ENCODE measurements at places on chromosomes 12 and 14.

GRCh38 chr14:30211326-30211725 lies 283.7 kb upstream of the PRKD1 start:
- no peak for DNase-seq

DNA sequence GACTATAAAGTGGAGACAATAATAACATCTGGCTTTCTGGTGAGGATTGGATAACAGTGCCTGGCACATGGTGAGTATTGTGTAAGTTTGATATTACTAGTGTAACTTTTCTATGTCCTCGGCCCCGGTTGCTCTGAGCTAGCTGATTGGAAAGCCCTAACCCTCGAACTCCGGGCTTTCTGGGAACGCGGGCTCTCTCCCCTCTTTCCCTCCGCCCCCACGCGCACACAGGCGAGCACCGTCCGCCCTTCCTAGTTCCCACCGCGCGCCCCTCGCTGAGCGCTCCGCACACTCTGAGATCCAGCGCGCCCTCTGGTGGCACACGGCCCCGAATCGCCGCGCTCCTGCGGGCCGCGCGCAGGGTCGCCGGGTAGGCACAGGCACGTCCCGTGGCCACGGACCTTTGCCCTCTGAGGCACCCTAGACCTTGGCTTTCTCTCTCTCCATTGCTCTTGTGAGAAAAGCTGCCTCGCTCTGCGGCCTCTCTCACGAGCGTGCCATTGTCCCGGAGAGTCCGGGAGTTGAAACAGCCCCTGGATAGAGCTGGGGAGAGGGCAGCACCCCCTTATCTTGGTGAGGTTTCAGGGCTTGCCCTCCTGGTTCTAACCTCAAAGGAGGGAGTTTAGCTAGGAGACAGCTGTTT lies 23.2 kb upstream of the ESRRB start:
- DNase-seq = peak; percentile 53

GRCh38 chr12:125189015-125189414 lies 123.8 kb downstream of the AACS start:
- DNase-seq = no peak

GRCh38 chr12:87253157-87253556 lies 776.0 kb downstream of the C12orf50 start:
- DNase-seq = no peak

DNA sequence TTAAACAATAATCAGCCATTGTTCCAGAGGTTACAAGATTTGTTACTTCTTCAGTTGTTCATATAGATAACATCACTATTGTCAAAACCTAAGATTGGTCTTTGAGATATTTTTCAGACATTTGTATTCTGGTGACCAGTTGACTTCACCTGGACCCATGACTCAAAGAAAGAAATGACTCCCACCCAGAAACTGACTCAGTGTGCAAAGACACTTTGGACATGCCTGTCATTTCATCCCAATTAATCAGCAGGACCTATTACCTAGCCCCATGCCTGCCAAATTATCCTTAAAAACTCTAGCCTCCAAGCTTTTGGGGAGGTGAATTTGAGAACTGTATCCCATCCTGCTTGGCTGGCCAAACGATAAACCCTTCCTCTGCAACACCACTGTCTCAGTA lies 27.7 kb upstream of the TSPAN11 start:
- no peak for DNase-seq

GRCh38 chr14:102830474-102831045 lies 53.3 kb downstream of the TRAF3 start:
- no peak for DNase-seq

GRCh38 chr12:26786865-26787514 lies 46.0 kb downstream of the ITPR2 start:
- no peak for DNase-seq

DNA sequence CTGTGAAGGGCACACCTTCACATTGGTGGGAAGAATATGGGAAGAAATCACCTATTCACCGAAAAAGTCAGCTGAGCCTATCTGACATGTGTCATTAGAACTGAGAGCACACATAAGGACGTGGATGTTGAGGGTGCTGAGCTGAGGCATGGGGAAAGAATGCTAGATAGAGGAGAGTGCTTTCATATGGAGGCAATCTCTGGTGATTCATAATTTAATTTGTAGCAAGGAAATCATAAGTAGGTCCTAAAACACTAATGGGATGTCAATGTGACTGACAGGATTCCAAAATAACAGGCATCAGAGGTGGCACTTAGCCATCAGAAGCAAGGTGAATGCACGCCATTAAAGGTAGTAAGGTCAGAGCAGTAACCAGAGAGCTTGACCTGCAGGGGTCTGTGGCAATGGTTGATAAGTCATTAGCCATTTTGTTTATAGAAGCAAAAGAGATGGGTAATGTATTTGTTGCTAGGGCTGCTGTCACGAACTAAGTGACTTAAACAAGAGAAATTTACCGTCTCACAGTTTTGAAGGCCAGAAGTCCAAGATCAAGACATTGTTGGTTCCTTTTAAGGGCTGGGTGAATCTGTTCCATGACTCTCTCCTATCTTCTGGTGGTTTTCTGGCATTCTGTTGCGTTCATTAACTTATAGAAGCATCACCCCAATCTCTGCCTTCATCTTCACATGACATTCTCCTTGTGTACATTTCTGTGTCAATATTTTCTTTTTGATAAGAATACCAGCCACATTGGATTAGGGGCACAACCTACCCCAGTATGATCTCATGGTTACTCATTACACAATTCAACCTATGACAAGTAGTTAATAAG lies 69.3 kb downstream of the ANKS1B start:
- no peak for DNase-seq

- DNase-seq = no peak
Measured at GRCh38 chr12:116199160-116199706, 78.3 kb downstream of the MED13L start.
